ENCODE measurements at places on chromosomes 7 and 10.

DNA sequence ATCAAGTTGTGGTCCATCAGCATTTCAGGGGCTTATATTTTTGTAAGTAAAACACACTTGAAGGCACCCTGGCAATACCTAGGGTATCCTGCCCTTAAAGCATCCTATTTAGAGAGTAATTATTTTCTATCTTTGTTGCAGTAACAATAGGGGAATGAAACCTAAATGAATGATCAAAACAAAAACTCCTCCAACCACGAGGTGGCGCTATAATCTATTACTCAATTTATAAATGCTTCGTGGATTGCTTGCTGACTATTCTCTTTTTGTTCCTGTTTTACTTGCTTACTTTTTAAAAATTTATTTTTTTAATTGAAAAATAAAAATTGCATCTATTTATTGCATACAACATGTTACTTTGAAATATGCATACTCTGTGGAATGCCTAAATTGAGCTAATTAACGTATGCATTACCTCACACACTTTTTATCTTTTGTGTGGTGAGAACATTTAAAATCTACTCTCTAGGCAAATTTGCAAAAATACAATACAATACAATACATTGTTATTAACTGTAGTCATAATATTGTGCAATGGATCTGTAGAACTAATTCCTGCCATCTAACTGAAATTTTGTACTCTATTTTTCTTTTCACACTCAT lies 147.7 kb upstream of the BMPER start:
- peak; percentile 49 for DNase-seq

DNA sequence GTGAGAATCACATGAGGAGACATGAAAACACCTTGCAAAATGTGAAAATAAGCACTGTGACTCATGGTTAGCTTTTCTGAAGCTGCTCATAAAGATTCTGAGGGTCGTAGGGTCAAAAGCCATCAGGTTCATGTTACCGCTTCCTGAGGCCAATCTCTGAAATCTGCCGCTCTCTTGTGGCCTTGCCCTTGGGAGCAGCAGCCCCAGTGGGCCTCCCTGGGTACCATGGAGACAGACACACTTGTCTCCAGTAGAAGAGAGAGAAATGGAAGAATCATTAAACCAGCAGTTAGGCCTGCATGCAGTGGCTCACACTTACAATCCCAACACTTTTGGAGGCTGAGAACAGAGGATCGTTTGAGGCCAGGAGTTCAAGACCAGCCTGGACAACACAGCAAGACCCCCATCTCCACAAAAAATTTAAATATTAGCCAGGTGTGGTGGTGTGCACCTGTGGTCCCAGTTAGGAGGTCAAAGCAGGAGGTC lies 42.8 kb downstream of the NIPSNAP2 start:
- no peak for DNase-seq

DNA sequence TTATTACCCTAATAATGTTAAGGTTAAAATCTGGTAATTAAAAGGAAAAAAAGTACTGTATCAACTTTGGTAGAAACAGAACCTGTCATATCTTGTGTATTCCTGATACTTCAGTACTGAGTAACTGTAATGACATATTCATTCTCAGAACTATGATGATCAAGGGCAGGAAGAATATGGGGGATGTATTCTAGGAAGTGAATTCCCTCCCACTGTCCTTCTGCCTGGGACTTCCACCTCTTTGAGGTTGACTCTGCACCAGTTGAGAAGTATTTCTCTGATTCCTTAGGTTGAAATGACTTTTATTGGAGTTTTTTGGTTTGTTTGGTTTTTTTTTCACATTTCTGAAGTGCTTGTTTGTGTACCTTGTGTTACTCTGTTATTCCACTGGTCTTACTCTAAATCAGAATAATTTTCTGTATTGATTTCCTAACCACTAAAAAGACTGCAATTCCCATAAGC lies 36.9 kb downstream of the WASL start:
- DNase-seq: peak; percentile 61

DNA sequence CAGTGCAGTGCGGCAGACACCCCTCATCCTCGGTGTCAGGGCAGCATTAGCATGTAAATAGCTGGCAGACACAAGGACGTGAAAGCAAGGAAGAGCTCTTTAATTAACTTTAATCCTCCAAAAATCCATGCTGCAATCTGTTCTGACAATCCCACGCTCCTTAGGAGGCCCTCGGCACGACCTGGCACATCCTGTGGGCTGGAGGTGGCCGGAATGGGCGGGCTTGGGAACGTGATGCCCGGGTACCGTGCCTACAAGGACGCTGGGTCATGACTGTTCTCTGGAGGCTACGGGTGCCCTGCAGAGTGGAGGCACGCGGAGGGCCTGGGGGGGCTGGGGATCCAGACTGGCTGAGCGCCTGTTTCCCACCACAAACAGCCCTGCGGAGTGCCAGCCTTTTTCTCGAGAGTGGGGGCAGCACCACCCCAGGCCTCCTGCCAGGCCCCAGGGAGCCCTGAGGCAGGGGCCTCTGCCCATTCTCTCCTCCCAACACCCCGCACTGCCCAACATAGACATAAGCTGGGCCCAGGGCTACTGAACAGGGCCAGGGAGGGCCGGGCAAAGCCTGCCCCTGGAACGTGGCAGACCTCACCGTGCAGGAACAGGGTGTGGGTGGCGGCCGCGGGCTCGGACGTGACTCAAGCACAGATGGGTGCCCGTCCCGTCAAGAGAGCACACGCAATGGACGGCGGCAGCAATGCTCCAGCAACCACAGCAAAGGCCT lies 189.3 kb downstream of the MAD1L1 start:
- no peak for DNase-seq

DNA sequence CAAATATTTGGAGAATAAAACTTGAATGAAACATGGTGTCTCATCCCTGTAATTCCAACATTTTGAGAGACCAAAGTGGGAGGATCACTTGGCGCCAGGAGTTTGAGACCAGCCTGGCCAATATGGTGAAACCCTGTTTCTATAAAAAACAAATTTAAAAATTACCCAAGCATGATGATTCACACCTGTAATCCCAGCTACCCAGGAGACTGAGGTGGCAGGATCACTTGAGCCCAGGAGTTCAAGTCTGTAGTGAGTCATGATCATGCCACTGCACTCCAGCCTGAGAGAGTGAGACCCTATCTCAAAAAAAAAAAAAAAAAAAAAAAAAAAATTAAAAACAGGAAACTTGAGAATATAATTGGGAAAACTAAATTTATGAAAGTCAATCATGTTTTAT lies 481.1 kb downstream of the SEMA3D start:
- DNase-seq: no peak

DNA sequence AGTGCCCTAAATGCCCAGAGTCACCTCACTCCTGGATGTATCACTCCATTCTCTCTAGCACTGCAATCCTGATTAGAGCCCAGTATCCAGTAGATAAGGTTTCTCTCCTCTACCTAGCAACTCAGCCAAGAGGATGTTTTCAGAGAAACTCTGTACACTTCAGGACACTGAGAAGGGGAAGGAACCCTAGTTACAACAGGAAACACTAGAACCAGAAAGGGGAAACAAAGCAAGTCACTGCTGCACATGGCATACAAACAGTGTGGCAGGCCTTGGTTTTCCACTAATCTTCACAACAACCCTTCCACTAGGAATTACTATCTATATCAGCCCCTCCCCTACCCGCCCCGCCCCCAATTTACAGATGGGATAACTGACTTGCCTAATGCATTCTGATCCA lies 1.6 kb downstream of the FAM204A start:
- DNase-seq: peak; percentile 50

- no peak for DNase-seq
These were observed 44.5 kb downstream of the LRRC18 start for GRCh38 chr10:48894911-48895802.

GRCh38 chr7:128739990-128740682 lies 977 bp downstream of the CALU start:
- no peak for DNase-seq

DNA sequence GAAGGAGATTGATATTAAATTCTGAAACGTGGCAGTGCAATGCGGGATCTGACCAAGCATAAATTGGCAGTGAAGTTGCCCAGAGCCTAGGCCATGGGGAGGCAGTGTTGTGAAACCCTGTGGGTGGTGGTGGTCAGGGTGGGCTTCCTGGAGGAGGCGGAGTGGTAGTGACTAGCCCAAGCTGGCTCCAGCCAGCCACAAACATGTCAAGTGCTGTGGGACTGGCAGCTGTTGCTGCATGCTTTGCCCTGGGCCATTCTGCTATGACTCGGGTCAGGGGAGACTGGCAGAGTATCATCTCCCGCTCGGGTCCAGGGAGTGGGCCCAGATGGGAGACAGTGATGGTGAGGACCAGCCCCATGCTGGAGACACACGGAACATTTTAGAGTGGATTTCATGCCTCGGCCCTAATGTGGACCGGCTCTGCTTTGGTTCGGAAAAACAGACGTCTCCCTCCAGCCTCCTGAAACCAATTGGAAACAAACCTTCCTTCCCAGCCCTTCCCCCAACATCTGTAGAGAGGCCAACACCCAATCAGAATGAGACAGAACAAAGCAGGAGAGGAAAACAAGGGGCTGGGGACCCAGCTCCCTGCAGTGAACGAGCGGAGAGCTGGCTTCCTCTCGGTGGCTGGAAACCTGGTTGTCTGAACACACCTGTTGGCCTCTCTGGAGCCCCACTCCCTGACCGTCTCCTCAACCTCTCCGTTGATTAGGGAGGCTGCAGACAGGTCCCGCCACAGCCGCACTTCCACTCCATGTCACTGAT lies 58.2 kb downstream of the TMEM270 start:
- no peak for DNase-seq

DNA sequence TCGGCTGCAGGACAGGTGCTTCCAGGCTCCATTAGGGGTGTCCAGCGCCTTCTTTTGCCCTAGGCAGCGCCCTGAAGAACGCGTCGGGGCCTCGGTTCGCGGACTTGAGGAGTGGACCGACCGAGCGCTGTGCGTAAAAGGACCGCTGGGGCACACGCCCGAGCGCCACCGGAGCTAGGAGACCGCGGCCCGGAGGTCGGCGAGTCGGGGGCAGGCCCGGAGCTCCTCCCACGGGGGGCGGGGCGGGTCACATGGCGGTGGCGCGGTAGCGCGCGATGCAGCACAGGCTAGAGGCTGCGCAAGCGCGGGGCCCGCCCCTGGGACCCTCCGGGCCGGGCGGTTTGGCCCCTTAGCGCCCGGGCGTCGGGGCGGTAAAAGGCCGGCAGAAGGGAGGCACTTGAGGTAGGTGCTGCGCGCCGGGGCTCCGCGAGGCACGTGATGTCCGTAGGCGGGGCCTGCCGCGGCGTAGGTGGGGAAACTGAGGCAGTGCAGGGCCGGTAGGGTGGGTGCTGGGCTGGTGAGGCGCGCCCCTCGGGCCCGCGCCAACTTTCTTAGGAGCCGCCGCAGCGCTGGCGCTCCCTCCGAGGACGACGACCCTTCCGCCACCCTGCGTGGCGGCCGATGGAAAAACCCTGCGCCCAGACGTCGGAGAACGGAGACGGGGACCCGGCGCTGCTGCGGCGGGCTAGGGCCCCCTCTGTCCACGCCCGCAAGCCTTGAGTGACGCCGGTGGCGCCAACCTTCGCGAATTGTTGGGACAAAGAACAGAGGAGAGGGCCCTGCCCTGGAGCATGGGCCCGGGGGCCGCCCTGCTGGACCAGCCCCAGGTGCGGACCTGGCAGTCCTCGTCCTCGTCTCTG lies at the start of gene PRXL2A:
Gene PRXL2A, plus strand, starts transcription at position 310 of the 860 bp plus-strand sequence. CDS start 11,917 bp downstream, outside the sequence.
- DNase-seq: peak; percentile 82

GRCh38 chr7:152341039-152341913 lies 94.5 kb downstream of the KMT2C start:
- peak; percentile 56 for DNase-seq

GRCh38 chr10:132333386-132333785 lies 1.4 kb downstream of the LRRC27 start:
- no peak for DNase-seq

- DNase-seq: no peak
These were observed 612.2 kb upstream of the MKI67 start for GRCh38 chr10:128738386-128738915.

GRCh38 chr10:128512767-128513166 lies 386.5 kb upstream of the MKI67 start:
- DNase-seq: no peak

- no peak for DNase-seq
These were observed 62.5 kb downstream of the ZNF92 start for GRCh38 chr7:65436163-65436562.

DNA sequence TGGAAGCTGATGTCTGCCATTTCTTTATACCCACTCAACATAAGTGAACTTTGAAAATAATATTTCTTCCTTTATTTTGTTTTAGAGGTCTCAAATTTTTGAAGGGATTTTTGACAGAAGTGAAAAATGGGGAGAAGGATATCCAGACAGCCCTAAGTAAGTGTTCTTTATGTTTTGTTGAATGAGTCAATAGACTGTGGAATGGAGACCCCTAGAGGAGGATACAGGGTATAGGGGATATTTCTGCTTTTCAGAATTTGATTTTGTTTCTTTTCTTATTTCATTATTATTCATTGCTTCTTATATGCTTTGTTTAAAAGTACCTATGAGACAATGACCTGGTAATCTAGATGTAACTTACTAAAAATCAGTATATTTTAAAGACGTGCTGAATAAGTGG lies 34.4 kb downstream of the PLEKHA8 start:
- peak; percentile 19 for DNase-seq

GRCh38 chr7:91565499-91566401 lies 301.5 kb downstream of the FZD1 start:
- no peak for DNase-seq

DNA sequence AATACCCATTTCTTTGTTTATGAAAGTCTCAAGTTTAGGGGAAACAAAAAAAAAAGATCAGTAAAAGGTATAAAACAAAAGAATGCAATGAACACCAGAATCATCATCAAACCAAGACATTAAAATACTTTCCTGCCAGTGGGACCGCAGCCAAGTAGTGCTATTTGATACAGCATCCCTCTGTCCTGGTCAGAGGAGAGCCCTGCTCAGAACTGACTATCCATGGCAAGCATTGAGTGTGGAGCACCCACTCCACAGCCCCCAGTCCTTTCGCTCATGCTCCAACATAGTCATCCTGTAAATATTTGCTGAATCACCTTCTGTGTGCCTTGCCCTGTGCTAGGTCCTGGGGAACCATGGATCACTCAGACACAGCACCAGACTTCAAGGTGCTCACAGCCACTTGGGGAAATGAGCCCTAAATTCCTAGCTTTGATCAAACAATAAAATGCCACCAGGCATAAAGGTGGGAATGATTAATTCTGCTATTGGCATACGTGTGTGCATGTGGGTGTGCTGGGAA lies 213.6 kb upstream of the TBX20 start:
- no peak for DNase-seq

DNA sequence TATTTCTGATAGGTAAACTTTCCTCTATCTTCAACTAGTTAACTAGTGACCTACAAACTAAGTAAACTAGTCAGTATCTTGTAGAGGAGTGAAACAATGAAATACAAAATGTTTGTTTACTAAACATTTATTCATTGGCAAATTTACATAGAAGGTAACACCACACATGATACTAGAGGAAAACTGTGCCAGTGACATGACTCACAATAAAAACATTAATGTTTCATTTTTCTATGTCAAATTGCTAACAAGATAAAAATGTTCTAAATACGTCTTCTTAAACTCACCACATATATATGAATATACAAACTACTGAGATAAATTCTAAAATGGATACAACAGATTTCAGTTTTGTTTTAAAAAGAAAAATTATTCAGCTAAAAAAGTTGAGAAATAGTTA lies 471.3 kb downstream of the PARD3 start:
- DNase-seq: no peak

All from OCI-M1 (cell line).